ENCODE measurements at places on chromosomes 16 and 17. TPM values are rescaled to one million over a fixed set of nuclear protein-coding genes. Genes with fewer than 3 reads are reported as not detected.

NPB gene
- total RNA-seq: 0.69 TPM

ABCC6 gene
- not detected for total RNA-seq

OR3A3 gene
- not detected for total RNA-seq

- DNase-seq: no peak
These were observed 218.0 kb downstream of the C16orf95 start for GRCh38 chr16:87098976-87099720.

- DNase-seq: no peak
These were observed 243.9 kb upstream of the MYOCD start for GRCh38 chr17:12421646-12422306.

- no peak for DNase-seq
These were observed 21.0 kb downstream of the PRCD start for GRCh38 chr17:76560877-76561221.

DNA sequence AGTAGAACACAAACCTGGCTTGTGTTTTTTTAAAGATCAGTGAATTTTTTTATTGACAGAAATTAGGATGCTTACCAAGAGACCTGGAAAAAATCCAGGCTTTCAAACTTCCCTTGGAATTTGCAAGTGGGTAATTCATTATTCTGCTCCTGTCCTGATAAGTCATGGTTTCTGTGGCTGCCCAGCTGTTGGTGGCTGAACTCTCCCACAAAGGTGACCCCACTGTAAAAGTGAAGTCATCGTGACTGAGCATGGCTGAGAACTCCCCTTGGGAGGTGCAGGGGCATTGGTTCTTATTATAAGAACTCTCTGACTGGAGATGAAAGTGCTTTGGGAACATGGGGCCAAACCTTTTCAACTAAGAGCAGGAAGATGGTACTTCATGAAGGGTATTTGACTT lies 46.6 kb upstream of the TANC2 start:
- DNase-seq: no peak

DNA sequence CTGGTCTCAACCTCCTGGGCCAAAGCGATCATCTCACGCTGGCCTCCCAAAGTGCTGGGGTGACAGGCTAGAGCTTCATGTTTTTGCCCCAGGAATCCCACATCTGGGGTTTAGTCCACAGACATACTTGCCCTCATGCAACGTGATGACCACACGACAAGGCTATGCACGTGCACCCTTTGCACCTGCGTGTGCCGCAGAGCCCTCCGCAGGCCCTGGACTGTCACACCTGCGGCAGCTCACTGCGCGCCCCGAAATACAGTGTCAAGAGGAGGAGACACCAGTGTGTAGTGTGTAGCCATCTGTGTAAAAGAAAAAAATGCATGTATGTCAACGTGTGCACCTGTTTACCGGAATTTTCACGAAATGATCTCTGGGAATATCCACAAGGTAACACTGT lies 3.5 kb upstream of the MYADML2 start:
- no peak for DNase-seq

- DNase-seq: no peak
These were observed 53.7 kb downstream of the RPH3AL start for GRCh38 chr17:298791-299450.
